ENCODE measurements at places on chromosomes 13 and 19.

- DNase-seq = no peak
Observed at GRCh38 chr19:35729763-35730162, 12.0 kb downstream of the KMT2B start.

DNA sequence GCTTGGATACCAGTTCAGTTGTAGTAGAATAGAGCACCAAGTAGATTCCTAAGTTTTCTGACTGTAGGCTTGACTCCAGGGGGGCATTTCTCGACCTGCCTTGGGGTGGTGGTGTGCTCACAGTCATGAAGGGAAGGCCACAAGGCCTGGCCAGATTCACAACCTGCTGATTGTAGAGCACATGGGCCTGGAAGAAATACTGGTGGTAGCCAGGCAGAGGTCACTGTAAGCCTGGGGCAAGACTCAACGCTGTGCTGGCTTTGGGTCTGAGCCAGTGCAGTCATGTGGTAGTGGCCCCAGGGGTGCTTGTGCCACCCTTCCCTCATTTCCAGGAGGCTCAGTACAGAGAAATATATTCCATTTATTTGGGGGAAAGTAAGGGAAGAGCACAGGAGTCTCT is 832.3 kb upstream of the SLC10A2 start:
- no peak for DNase-seq

- DNase-seq = no peak
Observed at GRCh38 chr13:24858953-24859352, 95.0 kb downstream of the RNF17 start.

- DNase-seq = no peak
Observed at GRCh38 chr13:41465241-41465847, 8.0 kb downstream of the RGCC start.

All from amniotic stem cell (primary cell).